ENCODE measurements at places on chromosomes 5 and 9.
A peak's percentile ranks its signal among the peaks of the same experiment; 100 is the strongest.

DNA sequence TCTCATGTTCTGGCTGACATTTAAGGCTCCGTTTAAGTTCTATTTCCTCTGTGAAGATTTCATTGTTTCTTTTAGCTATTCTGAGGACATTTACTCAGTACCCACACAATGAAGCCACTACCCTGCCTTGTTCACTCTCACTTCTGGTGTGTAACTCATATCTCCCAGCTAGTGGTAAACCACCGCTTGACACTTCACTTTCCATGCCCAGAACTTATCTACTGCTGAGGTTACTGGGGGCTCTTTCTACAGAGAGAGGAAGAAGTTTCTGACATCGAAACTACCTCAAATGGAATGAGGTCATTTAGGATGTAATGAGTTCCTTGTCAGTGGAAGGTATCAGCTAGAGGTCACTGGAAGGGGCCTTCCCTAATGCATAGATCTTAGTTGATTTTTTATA lies 501.5 kb downstream of the DMAC1 start:
- DNase-seq = no peak

DNA sequence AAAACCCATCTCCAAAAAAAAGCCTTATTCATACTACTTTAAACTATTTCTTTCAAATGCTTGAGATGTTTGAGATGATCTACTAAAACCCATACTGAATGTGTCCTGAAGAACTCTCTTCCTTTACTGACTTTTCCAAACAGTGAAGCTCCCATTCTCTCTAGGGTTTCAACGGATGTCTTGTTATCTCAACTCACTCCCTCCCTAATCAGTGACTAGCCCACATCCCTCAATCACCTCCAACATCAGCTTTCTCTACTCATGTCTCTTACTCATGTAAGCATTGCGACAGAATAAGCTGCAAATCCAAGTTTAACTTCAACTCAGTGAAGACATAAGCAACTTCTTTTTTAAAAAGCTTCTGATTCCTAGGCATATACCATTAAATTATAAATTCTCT lies 42.1 kb downstream of the WDR41 start:
- DNase-seq = no peak

DNA sequence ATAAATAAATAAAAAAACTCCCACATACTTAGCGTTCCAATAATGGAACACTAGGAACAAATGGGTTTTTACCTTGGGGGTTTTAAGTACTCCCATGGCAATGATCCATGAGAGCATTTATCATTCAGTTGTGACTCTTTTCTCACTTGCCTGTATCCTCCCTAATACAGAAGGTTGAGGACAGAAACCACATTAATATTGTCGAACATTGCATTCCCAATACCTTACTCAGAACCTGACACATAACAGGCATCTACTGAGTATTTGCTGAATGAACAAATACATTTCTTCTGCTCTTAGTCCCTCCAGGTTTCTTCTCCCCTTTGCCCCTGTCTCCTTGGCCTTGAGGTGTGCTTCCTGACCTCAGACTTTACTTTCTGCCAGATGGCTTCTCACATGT lies 175.9 kb downstream of the CEMIP2 start:
- DNase-seq = peak; percentile 26

DNA sequence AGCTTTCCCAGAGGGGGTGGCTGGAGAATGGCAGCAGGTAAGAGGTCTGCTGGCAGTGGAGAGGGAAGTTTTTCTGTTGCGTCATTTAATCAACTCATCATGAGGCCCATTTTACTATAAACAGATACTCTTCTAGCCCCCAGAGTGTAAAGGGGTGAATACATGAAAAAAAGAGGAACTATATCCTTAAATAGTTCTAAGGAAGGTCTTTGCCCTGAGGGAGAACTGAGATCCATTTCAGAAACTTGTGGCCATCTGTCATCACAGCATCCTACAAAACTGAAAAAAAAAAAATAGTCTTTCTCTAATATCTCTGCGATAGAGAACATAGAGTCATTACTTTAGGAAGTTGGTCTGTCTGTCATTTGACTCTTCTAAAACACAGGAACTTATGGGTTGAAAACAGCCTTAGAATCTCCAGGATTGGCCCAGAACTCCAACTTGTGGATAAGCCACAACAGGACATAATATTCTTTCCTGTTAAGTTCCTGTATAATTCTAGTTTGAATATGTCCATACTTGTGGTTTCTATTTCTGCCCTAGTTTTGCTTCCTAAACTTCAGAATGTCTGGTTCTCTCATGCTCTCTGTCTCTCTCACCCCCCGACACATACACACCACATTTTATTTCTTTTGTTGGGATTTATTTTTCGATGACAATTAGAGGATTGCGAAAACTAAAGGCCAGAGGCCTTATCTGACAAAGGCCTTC lies 238.5 kb upstream of the PIK3R1 start:
- no peak for DNase-seq

DNA sequence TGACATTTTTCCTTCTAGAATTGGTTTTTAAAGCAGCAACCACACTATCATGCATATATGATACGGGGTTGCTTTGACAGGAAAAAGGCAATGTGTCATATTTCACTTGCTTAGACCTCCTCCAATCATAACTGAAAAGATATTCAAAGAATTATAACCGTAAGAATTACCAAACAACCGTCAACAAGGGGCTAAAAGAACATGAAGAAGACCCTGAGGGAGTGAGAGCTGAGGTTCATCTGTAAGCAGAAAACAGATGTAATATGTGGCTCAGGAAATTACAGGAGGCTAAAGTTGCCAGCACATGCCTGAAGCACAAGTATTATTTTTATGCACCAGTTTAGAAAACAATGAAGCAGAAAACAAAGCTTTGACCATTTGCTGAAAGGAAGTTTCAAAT lies 78.9 kb downstream of the APBA1 start:
- DNase-seq = no peak

DNA sequence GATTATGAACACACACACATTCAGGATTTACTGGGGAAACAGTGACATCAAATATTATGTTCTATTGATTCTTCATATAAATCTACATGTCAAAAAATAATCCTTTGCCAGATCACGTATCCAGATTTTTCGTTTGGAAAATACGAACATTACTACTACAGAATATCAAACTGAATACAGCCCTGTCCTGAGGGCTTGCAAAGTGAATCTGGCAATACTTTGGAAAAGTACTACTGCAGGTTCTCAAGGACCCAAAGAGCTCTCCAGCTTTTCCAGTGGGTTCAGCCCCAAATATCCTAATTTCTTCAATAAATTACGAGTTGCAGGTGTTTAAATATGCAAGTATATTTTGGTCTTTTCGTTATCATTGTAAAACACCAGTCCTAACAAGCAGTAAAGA lies 411 bp upstream of the NDUFS4 start:
- DNase-seq = no peak

- no peak for DNase-seq
Measured at GRCh38 chr5:170554521-170555267, 50.9 kb downstream of the KCNIP1 start.

Measured in fibroblast of mammary gland (primary cell).